Immature natural killer cell (primary cell): ENCODE measurements at places on chromosomes 5 and 9. TPM values are rescaled to one million over a fixed set of nuclear protein-coding genes. Genes with fewer than 3 reads are reported as not detected.

GRCh38 chr9:16515207-16515606 lies 355.3 kb downstream of the BNC2 start:
- no peak for DNase-seq

GRCh38 chr9:99137225-99137624 lies 32.3 kb downstream of the TGFBR1 start:
- DNase-seq: no peak

- no peak for DNase-seq
Measured at GRCh38 chr5:96134886-96135285, 173.2 kb upstream of the ELL2 start.

DNA sequence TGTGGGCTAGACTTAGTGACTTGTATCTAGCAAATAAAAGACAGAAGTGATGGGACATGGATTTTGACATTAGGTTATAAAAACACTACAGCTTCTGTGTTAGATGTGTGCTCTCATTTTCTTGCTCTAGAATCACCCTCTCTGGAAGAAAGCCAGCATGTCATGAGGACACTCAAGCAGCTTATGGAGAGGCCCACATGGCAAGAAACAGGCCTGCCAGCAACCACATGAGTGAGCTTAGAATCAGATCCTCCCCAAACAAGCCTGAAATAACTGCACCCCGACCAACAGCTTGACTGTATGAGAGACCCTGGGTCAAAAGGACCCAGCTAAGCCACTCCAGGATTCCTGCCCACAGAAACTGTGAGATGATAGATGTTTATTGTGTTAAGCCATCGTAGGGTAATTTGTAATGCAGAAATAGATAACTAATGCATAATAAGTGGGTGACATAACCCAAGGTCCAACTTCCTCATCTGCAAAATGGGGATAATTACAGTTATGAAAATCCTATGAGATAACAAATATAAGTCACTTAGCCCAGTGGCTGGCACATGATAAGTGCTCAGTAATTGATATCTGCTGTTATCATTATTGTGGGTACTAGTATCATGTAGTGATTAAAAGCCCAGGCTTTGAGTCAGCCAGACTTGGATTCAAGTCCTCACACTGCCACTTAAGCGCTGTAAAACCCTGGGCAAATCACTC lies 86.5 kb downstream of the KLHL3 start:
- DNase-seq: no peak

GRCh38 chr9:21559402-21560280 lies 77.5 kb upstream of the IFNE start:
- DNase-seq: peak; percentile 34

DNA sequence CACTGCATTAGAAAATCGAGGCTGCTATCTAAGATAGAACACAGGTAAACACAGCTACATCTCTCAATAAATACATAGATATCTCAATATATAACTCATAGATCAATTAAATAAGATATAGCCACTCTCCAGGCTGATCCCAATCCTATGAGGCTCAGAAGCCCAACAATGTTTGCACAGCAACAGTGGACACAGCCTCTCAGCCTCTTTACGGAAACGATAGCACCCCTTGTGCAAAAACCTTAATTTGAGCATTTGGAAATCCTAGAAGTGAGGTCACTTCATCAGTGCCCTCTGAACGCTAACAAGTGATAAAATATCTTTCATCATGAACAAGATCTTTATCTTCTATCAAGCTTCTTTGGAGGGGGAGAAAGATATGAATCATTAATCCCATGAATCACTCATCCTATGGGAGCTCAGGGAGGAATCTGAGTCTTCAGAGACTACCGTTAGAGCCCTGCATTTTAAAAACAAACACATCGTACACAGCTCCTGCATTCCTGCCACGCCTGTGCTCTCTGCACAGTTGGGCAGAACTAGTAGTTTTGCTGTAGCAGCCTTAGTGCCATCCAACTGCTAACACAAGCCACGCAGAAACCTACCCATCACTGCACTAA lies 71.4 kb downstream of the MED27 start:
- no peak for DNase-seq

ACER2 gene
- not detected for polyA plus RNA-seq

IL5 gene
- not detected for polyA plus RNA-seq
